Stimulated activated CD8-positive, alpha-beta memory T cell treated with anti-CD3 and anti-CD28 coated beads, Interleukin-15, amount 100 ng/mL, for 4 hours (primary cell): ENCODE measurements at places on chromosomes 3 and 15.
A peak's percentile ranks its signal among the peaks of the same experiment; 100 is the strongest.

- DNase-seq = no peak
Measured at GRCh38 chr3:183211352-183211751, 41.7 kb upstream of the B3GNT5 start.

DNA sequence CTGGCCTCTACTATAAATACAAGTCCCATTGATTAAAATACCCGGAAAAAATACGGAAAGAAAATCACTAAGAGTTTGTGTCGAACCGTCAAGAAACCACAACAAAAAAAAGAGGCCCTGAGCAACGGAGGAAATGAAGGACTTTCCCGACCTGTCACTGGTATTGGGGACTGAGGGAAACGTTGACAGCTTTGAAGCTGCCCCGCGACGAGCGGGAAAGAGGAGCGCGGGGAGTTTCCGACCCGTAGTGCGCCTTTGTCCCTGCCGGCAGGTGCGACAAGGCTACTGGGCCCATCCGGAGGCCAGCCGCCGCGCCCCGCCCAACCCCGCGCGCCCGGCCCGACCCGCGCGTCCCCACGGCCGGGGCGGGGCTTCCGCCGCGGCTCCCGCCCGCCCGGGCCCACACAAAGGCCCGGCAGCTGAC is 416 bp downstream of the PBRM1 start:
- peak; percentile 57 for DNase-seq

- no peak for DNase-seq
Measured at GRCh38 chr3:165259541-165260193, 63.5 kb upstream of the SLITRK3 start.

DNA sequence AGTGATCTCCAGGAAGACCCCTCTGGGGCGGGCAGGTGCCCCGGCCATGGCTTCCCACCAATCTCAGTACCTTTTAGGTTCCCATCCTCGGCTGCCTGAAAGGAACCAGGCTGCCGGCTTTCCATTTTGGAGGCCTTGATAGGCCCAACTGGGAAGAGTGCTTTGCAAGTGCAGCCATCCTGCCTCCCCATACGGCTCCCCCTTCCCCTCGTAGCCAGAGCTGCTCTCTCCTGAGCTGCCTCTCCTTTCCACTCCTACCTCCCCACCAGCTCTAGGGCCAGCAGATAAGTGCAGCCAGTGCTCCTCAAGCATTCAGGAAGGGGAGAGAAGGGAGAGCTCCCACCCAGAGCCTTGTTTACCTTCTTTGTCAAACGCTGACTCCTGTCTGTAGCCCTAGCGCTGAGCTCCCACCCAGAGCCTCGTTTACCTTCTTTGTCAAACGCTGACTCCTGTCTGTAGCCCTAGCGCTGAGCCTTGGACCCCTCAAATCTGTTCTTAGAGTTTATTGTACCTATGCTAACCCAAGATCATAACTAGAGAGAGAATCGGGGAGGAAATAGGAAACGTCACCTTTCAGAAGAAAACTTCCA is 133.0 kb downstream of the LRRK1 start:
- no peak for DNase-seq

DNA sequence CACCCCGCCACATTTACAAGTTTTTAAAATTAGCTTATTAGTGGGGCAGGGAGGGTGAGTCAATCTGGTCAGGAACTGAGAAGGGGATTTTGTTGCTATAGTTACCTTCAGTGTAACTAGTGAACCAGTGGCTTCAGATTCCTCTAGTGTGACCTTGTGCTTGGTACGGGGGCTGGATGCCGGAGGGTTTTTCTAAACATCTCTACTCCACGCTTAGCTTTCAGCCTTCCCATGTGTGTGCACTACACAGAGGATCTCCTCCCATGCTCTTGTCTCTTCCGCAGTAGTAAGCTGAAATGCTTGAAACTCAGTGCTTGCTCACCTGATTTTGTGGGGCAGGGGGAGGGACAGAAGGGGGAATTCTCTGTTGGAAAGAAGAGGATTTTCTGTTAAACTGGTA is 67.9 kb upstream of the AKAP13 start:
- no peak for DNase-seq

GRCh38 chr3:43869491-43869890 is 178.8 kb downstream of the ABHD5 start:
- DNase-seq = no peak

- DNase-seq = no peak
Measured at GRCh38 chr3:170585008-170585936, 603 bp downstream of the SLC7A14 start.

- DNase-seq = no peak
Measured at GRCh38 chr15:56351957-56352506, 13.2 kb upstream of the TEX9 start.

GRCh38 chr15:93029836-93030429 is 59.1 kb downstream of the RGMA start:
- DNase-seq = no peak

DNA sequence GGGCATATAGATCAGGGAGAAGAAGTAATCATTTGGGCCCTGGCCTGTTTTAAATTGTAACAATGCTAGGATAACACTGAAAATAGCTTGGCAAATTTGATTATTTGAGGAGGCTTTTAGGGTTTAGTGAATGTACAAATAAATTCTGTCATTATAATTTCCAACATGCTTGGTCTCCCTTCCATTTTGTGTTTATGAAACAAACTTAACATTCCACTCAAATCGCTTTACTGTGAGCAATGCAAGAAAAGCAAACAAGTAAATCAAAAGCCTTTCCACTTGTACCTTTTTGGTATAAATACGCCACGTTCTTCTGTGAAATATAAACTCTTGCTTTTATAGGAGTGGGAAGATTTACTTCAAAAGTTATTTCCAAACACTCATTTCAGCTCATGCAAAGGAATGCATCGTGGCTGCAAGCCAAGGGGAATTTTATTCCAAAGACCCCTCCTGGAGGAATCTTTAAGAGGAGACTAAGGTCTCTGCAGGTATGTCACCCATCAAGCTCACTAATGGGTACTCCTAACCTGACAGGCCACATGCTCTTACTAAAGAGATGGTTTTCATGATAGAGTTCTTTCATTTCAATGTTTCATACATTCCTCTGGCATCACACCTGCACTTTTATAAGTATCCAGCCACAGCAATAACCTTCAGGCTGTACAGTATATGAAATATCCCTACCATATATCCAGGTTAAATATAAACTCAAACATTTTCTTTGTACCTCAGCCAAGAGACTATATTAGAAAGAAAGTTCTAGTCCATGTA is 115.2 kb downstream of the P3H2 start:
- DNase-seq = no peak

GRCh38 chr3:1406250-1406649 is 313.4 kb downstream of the CNTN6 start:
- DNase-seq = no peak

DNA sequence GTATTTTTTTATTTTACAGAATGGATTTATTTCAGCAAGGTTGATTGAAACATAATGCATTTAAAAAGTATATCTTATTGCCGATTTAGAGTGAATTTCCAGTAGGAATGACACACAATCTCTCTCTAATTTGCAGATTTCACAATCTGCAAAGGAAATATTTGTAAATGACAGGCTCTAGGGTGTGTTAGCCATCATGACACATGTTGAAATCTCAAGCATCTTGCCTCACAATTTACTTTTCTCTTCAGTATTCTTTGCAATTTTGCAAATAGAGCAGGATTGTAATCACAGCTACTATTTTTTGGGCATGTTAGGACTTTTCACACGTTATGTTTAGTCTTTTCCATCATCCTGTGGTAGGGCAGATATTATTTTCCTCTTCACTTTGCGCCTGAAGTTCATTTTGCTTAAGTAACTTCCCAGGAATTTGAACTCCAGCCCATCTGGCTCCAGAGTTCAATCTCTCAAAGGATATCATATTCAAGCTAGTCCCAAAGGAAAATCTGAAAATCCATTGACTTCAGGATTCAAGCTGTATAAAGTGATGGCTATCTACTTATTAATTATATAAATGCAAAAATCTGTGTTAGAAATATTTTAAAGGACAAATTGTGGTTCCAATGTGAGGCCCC is 55.4 kb downstream of the ATP13A4 start:
- no peak for DNase-seq

GRCh38 chr3:105422645-105423044 is 55.9 kb downstream of the ALCAM start:
- no peak for DNase-seq

- no peak for DNase-seq
Measured at GRCh38 chr15:98554272-98555172, 93.8 kb upstream of the IGF1R start.

GRCh38 chr15:80152896-80153876 is at the start of gene FAH:
Gene FAH, plus strand, starts transcription at chr15:80152999. Its CDS starts 56 bp downstream, at chr15:80153055.
- DNase-seq = no peak

DNA sequence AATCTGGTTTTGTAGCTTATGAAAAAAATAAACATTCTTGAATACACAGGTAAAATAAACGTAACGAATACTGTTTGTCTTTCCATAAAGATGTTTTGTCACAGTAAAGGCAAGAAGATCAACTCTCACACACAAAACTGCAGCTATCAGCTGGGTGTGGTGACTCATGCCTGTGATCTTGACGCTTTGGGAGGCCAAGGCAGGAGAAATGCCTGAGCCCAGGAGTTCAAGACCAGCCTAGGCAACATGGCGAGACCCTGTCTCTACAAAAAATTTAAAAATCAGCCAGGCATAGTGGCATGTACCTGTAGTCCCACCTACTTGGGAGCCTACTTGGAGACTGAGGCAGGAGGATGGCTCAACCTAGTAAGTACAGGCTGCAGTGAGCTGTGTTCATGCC is 39.6 kb downstream of the CBLB start:
- no peak for DNase-seq

GRCh38 chr3:71584394-71585011 is 975 bp upstream of the FOXP1 start:
- no peak for DNase-seq

DNA sequence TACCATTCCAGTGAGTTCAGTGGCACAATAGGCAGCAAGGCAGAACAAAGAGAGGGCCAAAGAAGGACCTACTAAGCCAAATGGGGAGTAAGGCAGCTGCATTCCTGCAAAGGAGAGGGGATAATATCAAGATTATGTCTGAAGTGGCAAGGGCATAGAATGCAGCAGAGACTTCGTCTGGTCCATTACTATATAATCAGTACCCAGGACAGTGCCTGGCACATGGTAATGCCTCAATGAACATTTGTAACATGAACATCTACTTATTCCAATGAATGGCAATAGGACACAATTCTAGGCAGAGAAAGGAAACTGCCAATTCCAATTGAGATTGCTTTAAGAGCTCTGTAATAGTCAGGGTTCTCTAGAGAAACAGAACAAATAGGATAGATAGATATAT is 82.1 kb upstream of the STAC start:
- no peak for DNase-seq

- DNase-seq = no peak
Measured at GRCh38 chr3:99920481-99921376, 103.1 kb downstream of the CMSS1 start.

GRCh38 chr3:122263974-122264588 is 61.0 kb upstream of the CSTA start:
- DNase-seq = no peak

DNA sequence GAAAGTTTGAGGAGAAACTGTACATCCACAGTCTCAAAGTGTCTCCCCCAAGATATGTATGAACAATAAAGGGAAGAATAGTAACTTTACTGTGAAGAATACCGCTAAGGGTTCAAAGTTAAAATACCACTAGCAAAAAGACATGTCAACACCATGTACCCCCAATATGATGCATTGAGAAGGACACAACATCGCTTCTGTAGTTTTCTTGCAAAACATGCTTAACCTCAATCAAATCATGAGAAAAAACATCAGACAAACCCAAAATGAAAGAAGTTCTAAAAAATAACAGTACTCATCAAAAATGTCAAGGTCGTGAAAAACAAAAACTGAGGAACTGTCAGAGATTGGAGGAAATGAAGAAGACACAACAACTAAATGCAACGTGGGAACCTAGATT is 3.6 kb downstream of the HERC1 start:
- DNase-seq = no peak

DNA sequence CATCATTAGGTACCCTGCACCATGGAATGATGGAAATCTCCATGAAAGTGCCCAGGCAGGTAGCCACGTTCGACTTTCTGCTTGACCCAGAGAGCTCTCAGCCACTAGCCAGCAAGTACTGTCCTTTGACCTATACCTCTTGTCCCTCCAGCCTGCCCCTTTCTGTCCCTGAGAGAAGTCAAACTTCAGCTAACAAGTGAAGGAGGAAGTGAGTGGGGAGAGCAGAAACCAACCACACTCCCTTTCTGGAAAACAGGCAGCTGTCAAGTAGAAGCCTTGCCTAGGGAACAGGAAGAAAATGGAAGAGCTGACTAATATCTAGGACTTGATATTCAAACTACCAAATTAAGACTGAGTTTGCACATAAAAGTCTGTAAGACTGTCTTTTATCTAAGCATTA is 30.3 kb upstream of the FSTL1 start:
- no peak for DNase-seq

DNA sequence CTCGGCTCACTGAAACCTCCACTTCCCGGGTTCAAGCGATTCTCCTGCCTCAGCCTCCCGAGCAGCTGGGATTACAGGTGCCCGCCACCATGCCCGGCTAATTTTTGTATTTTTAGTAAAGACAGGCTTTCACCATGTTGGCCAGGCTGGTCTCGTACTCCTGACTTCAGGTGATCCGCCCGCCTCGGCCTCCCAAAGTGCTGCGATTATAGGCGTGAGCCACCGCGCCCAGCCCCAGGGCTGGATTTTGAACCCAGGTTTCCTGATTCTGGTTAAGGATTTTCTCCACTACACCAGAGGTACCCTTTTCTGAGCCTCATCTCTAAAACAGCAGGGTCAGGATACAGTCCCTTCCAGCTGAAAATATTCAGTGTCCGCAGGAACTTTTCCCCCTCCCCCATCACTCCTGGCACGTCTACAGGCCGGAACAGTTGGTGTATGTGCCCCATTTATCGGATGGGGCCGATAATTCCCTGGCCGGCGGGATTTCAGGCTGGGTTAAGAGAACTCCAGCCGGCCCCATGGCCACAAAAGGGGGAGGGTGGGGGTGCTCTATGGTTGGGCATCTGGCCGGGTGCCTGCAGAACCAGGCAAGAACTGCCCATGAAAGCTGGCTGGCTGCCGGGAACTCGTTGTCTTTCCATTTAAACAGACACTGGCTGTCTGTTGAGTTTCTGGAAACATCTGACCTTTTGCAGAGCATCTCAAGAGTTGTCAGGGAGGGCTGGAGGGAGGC is 26.8 kb upstream of the SEMA4B start:
- DNase-seq = no peak

DNA sequence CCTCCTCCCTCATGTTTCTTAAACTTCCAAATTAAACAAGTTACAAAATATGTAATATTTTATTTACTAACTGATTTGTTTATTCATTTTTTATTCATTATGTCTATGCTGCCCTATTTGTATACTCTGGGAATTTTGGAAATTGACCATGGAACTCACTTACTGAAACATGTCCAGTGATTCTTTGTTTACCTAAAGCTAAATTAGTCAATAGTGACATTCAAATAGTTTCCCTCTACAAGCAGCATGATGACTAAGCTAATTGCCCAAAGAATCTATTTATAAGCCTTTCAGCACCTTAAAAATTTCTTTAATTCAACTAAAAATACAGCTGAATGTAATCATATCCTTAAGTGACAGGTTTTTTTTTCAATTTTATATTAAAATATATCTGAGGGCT is 437.7 kb downstream of the SI start:
- no peak for DNase-seq

GRCh38 chr15:28984421-28985315 is 98.9 kb downstream of the APBA2 start:
- DNase-seq = no peak

- no peak for DNase-seq
Measured at GRCh38 chr3:15769256-15769915, 28.4 kb downstream of the ANKRD28 start.
